ENCODE measurements at places on chromosomes 1 and 21. TPM values are rescaled to one million over a fixed set of nuclear protein-coding genes. Genes with fewer than 3 reads are reported as not detected.

Gene PTGER3
- total RNA-seq: 0.22 TPM

Gene CLCA4
- not detected for total RNA-seq

Gene IL10
- 2.8 TPM for total RNA-seq

Gene CD58
- 146 TPM for total RNA-seq

Gene KRTAP7-1
- not detected for total RNA-seq

DNA sequence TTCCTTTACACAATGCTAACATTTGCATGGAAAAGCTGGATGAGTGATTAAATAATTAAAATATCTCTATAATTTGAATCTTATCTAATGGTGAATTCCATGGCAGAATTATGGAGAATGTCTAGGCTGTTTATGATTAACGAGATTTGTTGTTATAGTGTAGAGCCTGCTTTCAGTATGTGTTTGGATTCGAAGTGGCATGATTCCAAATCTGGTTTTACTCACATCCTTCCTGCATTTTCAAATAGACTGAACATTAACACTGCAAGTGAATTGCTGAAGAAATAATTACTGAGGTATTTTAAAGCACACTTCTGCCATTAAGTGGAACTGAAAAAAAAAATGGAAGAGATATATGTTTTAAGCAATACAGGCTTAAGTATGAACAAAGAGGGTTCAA is 5.1 kb upstream of the NEK7 start:
- DNase-seq: no peak

- DNase-seq: no peak
Measured at GRCh38 chr1:29303201-29304024, 67.1 kb downstream of the PTPRU start.

DNA sequence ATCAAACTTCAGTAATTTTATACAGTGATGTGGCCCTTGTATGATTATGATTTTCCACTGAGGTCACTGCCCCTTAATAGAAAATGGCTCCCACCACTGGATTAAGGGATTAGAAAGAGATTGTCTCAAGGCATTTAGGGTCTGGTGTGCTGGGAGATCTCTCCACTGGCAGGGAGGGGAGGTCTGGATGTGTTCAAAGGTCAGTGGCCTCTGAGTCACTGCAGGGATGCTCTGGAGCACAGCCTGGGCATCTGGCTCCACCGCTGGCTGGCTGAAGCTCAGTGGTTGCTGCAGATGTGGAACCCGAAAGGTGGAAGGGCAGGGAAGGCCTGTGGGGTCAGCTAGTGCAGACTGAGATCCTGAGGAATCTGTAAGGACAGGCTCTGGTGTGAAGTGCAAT is 18.3 kb upstream of the CHI3L1 start:
- no peak for DNase-seq

DNA sequence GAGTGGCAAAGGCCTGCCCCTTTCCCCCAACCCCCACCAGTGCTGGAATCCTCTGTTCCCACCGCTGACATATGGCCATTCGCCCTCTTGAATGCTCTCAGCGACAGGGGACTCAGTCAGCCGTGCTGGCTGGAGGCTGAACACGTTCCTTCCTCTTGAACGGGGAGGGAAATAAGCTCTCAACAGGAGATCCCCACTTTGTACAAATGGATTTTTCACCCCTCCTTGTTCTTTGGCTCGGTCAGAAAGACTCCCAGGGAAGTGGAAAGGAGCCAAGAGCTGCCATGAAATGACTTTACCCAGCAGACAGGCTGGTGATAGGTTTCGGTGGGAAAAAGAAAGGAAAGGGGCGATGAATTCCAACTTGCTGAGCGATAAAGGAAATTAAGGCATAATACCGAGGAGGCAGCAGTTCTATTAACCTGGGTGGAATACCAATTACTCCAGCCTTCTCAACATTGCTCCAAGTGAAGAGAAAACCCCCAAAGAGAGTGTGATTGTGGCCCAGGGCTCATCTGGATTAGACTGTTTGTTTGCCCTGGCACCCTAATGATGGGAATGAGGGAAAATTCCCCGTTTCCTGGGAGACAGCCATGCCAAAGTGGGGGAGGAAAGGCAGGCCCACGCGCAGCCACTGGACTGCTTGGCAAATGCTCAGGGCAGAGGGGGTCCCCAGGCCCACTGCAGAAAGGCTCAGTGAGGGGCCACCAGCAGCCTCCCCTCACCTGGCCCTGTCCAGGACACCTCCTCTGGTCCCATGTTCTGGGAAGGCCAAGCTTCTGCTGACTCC is 23.9 kb downstream of the LRP8 start:
- no peak for DNase-seq

All from activated B cell treated with CpG ODN at 0.5 μM for 24 hours (primary cell).